Naive thymus-derived CD8-positive, alpha-beta T cell (primary cell): ENCODE measurements at places on chromosomes 7 and 10.

DNA sequence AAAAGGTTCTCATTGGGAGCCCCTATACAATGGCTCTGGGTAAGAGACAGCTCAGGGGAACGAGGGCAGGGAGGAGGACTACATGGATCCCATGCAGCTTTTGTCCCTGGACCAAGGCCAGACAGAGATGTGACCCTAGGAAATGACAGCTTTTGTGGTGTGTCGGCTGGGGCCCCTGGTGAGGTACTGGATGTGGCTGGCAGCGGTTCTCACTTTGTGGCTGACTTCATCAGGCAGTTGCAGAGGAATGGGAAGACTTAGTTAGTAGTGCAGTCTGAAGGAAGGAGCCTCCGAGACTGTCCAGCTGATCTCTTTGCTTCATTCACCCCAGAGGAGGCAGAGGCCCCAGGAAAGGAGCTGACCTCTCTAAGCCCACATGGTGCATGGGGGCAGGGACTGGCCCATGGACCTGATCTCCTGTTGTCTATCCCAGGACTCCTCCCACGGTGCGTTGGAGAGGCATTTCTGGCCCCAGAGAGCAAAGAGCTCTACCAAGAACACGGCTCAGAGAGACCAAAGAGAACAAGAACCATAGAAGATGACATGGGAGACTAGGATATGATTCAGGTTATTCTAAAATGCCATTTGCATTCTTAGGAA, 202.9 kb downstream of the RPS24 start:
- no peak for DNase-seq

DNA sequence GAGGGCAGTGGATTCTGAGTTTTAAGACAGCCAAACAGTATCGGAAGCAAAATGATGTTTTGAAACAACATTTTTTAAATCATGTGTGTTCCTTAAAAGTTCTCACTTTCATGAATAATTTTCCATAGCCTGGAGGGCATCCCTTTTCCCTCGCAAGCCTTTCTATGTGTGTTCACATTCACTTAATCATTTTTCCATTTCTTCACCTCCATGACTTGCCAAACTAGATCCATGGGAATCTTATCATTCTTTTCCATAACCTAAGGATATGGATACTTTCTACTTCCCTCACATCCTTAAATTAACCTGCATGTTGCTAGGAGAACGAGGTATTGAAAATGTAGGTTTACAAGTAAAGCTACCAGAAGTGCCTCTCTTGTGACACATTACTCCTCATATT, 94.2 kb upstream of the NPVF start:
- DNase-seq, result no peak

DNA sequence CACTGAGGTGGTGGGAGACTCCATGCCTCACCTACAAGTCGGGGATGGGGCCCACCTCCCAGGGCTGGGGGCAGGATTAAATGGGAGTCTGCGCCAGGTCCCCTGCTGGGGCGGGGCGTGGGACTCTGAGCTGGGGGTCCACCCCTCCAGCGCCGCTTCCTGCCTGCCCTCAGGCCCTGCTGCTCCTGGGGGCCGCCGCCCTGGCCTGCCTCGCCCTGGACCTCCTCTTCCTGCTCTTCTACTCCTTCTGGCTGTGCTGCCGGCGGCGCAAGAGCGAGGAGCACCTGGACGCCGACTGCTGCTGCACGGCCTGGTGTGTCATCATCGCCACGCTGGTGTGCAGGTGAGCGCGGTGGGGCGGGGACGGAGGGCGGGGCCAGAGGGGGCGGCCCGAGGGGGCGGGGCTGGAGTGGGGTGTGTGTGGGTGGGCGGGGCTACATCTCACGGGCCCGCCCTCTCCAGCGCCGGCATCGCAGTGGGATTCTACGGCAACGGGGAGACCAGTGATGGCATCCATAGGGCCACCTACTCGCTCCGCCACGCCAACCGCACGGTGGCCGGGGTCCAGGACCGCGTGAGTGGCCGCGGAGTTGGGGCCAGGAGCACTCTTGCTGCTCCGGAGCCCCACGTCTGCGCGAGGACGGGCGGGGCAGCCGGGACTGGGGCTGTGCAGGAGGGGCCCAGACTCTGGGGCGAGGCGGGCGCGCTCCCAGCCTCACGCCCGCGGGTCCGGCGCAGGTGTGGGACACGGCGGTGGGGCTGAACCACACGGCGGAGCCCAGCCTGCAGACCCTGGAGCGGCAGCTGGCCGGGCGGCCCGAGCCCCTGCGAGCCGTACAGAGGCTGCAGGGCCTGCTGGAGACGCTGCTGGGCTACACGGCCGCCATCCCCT, 15.1 kb downstream of the TTYH3 start:
- no peak for DNase-seq

GRCh38 chr10:26755443-26755903, 58.0 kb downstream of the PDSS1 start:
- no peak for DNase-seq

DNA sequence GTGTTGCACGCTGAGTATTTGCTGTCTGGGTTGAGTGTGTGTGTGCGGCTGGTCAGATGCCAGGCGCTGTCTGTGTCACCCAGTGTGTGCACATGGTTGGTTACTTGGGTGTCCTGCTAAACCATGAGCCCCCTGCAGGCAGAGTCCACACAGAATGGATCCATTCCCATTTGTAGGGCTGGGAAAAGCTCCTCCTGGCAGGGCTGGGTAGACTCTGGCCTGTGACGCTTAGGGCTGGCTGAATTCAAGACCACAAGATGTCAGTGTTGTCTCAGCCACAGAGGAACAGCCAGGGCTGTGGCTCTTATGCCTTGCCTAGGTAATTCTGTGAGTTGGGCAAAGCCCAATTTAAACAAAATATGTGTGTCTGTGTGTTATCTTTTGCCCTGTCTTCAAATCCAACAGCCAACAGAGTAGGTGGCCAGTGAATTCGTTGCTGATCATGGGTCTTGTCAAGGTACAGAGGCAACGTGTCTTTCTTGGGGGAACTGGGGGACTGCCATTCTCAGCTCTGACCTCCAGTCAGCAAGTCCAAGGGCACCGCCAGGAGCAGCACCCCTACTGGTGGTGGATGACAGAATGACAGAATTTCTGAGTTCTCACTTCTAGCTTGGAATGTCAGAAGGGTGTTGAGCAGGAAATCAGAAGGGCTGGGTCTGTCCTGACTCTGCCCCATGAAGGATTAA, 285.1 kb downstream of the CCSER2 start:
- DNase-seq, result no peak
